ENCODE measurements at places on chromosomes 1 and 21.

DNA sequence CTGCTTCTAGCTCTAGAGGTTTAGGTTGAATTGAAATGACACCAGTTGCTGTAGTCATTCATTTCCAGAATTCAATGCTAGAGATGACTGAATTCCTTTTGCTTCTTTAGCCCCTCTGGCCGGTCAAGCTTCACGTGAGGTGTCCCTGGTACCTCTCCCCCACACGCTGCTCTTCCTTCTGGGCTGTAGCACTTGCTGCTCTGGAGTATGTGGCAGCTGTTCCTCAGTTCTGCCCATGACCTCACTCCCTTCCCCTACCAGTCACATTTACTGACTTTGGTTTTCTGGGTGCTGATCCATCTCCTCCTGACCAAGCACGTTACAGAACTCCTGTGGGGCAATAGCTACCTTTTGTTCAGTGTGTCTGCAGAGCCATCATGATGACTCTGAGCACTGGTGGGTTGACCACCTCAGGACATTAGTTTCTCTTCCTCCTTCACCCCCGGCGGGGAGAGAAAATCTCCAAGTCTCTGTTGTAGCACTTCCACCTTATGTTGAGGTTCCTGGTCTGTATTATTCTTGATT is 128.1 kb downstream of the HHAT start:
- DNase-seq = no peak

- no peak for DNase-seq
Observed at GRCh38 chr1:31183927-31184554, 55.6 kb downstream of the NKAIN1 start.

DNA sequence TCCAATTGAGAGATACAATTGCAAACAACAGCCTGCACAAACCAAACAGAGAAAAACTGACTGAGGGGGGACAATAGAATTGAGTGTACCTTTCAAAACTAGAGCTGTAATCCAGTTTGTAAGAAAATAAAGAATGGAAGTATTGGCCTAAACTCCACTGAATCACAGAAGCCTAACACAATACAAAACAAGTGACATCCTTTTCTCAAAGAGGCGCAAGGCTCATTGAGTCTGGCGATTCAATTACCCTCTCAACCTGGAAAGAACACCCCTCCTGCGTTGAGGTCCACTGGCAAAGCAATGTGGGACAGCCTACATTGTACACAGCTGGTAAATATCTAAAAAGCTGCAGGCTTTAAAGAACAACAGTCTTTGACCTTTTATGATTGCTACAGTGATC is 182.6 kb downstream of the DPYD start:
- no peak for DNase-seq

DNA sequence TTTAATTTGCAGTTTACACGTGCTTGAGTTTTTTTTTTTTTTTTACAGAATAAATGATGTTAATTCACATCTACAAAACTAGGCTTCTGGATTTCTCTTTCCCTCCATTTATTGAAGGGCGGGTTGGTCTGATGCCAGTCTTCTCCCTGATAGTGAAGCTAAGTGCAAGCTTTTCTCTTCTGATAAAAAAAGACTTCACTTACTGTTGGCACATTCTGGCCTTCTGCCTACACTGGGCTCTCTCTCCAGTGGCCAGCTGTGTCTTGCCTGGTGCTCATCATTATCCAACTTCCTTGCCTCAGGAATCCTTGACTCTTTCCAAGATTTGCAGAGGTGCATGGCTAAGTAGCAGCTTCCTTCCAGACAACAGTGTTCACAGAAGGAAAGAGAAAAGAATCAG is 7.6 kb upstream of the RAP1A start:
- no peak for DNase-seq

DNA sequence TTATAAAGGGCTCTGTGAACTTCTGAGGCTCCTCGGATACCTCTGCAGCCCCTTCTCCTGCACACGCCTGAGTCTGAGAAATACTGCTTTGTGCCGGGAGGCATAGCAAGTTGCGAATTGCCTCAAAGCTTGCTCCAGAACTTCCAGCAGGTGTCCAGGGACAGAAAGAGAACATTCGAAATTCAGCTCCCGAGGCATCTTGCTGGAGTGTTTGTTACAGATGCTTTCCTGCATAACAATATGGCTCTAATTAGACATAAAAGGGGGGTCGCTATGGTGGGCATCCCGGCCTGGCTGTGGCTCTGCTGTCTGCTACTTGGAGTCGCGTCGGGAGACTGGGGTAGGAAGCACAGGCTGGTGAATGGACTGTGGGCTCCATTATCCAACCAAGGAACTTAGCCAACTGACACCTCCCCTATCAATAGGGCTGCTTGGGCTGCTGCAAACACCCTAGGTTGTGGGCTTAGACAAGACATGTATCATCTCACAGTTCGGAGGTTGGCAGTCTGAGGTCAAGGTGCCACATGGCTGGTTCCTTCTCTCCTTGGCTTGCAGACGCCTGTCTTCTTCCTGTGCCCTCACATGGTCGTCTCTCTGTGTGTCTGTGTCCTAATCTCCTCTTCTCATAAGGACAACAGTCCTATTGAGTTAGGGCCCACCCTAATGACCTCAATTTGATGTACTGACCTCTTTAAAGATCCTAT is 607.0 kb downstream of the NPHP4 start:
- DNase-seq = no peak

DNA sequence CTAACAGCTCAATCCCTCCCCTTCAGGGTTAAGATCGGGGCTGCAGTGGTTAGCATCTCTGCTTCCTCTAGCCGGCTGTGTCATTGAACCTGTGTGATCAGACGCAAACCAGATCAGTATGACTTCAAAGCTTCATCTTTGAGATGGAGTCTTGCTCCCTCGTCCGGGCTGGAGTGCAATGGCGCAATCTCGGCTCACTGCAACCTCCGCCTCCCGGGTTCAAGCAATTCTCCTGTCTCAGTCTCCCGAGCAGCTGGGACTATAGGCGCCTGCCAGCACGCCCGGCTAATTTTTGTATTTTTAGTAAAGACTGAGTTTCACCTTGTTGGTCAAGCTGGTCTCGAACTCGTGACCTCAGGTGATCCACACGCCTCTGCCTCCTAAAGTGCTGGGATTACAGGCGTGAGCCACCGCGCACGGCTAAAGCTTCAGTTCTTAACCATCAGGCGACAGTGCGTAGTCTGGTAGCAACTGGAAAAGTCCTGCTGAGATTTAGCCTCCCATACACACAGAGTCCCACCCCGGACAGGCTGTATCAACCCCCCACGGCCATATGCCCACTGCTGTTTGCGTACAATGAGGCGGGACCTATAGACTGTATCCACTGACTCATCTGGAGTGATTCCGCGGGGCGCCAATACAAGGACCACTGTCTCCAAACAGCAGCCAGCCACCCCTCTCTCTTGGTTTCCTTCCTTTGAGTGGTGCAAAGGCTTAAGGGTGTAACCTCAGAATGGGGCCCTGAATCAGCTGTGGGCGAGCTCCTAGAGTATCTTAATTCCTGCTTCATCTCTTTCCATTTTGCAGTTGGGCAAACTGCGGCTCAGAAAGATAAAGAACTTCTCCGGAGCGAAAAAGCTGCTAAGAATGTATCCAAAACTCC is 23.3 kb downstream of the CELA3A start:
- no peak for DNase-seq

- DNase-seq = no peak
Observed at GRCh38 chr1:202005958-202006357, 4.4 kb upstream of the ELF3 start.

- no peak for DNase-seq
Observed at GRCh38 chr1:119891386-119891785, 4.9 kb downstream of the ADAM30 start.

- DNase-seq = no peak
Observed at GRCh38 chr1:10667861-10668761, 128.3 kb downstream of the CASZ1 start.

DNA sequence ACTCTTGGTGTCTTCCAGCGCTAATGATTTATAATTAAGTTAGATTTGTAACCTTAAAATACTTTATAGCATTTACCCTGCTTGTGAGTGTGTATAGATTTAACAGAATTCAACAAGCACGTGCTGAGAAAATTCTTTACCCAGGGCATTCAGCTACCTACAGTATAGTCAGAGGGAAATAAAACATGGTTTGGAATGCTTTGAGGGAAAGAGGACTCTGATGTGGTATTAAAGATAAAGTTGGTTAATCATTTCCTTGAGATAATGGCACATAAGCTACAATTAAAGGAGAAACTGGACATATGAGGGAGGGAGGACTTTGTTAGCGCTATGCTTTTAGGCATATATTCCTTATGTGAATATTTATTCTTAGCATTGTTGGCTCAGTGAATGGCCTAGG is 26.4 kb upstream of the IL12RB2 start:
- no peak for DNase-seq

DNA sequence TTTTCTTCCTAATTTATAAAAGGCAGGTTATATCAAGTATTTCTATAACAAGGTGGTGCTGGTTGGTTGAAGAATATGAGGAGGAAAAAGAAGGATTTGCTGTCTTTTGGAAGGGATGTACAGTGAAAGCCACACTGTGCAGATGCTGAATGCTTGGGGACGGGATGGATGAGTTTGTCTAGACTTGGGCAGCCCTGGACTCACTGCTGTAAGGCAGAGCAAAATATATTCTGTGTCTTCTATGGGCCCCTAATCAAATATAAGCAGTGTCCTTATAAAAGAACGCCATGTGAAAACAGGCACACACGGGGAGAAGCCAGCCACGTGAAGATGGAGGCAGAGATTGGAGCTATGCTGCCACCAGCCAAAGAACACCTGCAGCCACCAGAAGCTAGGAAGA is 47.4 kb downstream of the PHC2 start:
- DNase-seq = no peak

GRCh38 chr1:174777262-174777661 is 222.5 kb upstream of the CACYBP start:
- no peak for DNase-seq

DNA sequence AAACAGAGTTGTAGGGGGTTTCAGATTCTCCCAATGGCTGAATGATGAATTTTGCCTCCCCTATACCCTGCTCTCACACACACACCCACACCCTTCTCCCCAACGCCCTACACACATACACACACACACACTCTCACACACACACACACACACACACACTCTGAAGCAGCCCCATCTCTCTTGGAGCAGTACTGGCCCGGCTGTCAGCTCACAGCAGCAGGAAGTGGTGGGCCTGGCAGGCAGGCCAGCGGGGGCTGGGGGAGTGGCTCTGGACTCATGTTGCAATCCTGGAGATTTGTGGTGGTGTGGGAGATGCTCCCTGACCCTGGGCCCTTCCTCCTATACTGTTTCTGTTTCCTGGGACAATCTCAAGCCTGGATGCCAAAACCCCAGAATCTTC is 2.2 kb downstream of the IKBKE start:
- no peak for DNase-seq

GRCh38 chr1:18884419-18884717 is 18.0 kb downstream of the ALDH4A1 start:
- DNase-seq = no peak

Data from type B pancreatic cell (in vitro differentiated cells).